ENCODE measurements at places on chromosomes 2 and 18.

DNA sequence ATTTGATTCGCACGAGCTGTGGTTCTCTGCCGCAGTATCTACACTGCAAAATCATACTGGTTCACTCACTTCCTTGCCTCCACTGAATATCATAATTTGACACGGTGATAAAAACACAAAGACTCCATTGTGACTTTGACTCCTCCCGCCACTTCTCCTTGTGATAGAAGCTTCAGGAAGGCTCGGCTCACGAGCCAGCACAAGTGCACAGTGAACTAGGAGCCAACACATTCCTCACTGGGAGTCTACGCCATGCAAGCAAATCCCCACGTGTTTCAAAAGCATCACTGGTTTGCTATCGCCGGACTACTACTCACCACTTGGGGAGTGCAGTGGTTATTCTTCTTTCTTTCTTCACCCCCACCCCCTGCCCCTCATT is 293.3 kb upstream of the PARD3B start:
- DNase-seq: no peak

DNA sequence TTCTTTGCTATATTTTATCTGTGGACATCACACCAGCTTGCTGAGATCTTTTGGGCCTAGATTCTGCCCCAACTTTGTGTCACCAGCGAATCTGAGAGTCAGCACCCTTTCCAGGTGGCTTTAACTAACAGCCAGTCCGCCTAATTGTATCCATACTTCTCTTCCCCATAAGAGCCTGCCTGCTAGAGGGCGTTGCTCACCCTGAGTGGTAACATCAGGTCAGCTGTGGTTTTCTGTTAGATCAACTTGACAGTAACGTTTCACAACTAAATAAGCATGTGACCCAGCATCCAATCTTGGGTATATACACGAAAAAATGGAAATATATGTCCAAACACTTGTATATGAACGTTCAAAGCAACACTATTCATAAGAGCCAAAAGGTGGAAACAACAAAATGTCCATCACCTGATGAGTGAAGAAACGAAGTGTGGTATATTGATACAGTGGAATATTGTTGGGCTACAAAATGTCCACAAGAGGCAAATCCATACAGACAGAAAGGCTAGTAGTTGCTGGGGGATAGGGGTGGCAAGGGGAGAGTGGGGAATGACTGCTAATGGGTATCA is 24.9 kb downstream of the EFHD1 start:
- peak; percentile 24 for DNase-seq

GRCh38 chr2:98461498-98462049 is 16.9 kb downstream of the INPP4A start:
- no peak for DNase-seq

DNA sequence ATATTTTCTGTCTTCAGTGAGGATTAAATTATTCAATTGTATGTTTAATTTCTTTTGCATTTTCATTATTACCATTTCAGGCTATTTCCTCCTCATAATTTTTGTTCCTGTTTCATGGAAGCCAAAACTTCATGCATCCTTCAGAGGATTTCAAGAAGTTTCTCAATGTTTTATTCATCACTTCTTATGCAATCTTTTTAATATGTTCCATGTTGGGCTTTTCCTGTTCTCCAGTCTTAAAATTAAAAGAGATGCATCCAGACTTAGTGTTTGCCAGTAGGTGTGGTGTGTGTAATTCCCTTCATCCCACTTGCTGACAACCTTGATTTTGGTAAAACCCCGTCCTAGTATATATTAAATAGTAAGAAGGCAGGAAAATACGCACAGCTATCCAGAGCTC is 190.0 kb downstream of the EN1 start:
- DNase-seq: no peak

DNA sequence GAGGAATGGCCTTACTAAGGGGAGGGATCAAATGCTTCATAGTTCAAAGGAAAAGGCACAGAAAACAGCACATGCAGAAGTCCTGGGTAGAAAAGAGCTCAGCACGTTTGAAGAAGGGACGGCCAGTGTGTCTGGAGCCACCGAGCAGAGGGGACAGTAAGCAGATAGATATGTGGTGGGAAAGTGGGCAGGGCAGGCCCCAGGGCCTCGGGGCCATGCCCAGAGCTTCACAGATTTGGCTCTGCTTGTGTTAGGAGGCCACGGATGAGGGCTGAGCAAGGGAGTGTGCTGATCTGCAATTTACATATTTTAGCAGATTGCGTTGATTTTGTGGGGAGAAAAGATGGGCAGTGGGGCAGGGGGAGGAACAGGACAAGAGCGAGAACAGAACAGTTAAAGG is 343.1 kb downstream of the LPIN1 start:
- no peak for DNase-seq

DNA sequence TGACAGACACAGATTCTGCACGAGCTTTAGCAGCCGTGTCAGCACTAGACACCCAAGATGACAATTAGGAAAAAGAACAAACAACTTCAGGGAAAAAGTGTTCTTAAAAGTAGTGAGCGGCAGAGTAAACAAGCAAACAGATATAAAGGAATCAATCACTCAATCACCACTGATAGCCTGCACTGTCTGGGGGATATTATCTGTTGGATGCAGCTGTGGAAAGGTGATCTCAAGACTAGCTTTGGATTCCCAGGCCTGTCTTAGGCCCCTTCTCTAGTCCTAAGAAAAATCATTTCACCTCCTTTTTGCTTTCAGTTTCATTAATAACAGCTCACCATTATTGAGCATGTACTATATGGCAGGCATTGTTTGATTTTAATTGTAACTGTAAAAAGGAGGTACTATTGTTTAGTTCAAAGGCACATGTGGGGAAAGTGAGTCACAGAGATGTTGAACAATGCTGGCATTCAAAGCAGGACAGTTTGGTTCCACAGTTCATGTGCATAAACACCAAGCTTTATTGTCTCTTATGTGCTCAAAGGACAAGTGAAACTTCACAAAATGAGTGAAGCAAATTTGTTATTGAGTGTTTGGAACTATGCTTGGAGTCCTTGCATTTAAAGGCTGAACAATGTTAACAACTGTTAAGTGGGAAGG is 147.3 kb upstream of the TCF4 start:
- DNase-seq: no peak

GRCh38 chr2:26534865-26535662 is 57.1 kb upstream of the OTOF start:
- no peak for DNase-seq

GRCh38 chr18:22422909-22423548 is 5.3 kb upstream of the CTAGE1 start:
- no peak for DNase-seq

Measured in inflammatory macrophage treated with lipopolysaccharide for 1 hour (primary cell).